ENCODE measurements at places on chromosomes 11 and 22.

- DNase-seq = no peak
Observed at GRCh38 chr11:134658481-134659225, 246.6 kb upstream of the B3GAT1 start.

DNA sequence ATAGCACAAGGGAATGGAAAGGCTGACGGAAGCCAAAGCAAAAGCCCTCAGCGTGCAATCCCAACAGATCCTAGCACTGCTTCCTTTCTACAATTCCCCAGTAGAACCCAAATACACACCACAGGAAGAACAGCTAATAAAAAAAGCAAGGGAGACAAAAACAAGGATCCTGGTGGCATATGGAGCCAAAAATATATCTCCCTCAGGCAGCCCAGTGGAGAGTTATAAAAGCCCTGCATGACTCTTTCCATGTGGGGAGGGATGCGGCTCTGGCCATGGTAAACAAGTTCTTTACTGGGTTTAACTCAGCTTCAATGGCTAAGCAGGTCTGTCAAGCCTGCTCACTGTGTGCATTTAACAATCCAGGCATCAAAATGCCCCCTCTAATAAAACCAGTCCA lies 88.1 kb downstream of the PIWIL4 start:
- DNase-seq = no peak

- DNase-seq = peak; percentile 35
Observed at GRCh38 chr11:86625544-86625943, 46.9 kb downstream of the ME3 start.

- DNase-seq = no peak
Observed at GRCh38 chr11:108237058-108237481, 14.2 kb downstream of the ATM start.

DNA sequence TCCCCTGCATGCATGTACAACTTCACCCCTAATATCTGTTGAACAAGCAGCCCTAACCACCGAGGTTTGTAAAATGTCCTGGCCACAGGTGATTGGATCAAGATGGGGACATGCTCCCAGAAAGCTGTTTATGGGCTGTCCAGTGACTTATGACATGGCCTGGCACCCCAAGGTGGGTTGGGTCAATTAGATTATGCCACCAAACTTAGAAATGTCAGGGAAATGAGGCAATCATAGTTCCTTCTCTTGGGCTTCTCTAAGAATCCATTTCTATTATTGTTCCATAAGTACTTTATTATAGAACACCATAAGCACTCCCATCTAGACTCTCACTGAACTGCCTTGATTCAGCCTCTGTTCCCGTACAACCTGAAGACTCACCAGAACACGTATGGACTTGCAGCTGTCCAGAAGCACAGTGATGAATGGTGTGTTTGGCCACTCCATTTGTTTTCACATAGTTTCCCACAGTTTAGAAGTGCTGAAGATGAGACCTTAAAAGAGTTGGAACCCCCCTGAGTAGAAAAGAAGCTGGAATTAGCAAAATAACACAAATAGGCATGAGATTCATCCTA lies 45.5 kb upstream of the OLFML1 start:
- DNase-seq = peak; percentile 86

- DNase-seq = no peak
Observed at GRCh38 chr11:83355391-83355790, 69.2 kb upstream of the CCDC90B start.

DNA sequence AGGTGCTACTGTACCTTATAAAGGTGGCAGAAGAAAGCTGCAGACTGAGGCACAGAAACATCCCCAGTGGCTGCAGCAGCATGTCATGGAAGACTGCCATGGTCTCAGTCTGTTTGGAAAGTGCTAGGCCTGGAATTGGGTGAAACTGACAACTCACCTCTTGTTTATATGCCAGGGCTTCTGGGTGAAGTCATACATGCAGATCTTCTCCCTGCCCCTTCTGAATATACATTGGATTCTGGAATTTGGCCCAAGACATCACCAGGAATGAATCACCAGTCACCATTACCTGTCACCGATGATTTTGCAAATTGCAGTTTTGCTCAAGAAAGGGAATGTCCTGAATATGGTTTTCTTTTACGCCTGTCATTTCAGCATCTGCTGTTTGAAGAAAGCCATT lies at the start of gene PLET1:
Gene PLET1 (minus strand): TSS at position 371 of the 400 bp plus-strand sequence. CDS start 271 bp downstream, at position 100.
- peak; percentile 43 for DNase-seq

- peak; percentile 75 for DNase-seq
Observed at GRCh38 chr11:10540915-10541560, at the start of gene RNF141. RNF141 (minus strand) TSS chr11:10541187; CDS start chr11:10534158, 7,029 bp downstream.

DNA sequence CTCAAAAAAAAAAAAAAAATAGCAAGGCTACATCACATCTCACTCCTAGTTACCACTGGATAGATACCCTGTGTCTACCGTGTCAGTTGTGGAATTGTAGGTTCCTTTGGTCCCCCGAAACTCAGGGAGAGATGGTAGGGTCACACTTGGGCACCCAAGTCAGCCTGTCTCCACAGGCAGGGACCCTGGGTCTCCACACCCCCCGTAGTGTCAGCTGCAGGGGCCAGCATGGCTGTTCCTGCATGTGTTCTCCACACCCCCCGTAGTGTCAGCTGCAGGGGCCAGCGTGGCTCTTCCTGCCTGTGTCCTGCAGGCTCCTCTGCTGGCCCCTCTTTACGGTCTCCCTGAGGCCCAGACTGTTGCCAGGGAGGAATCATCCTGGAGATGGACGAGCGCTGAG lies 282.1 kb downstream of the BRD1 start:
- no peak for DNase-seq

- no peak for DNase-seq
Observed at GRCh38 chr11:129574431-129574830, 198.8 kb downstream of the BARX2 start.

- peak; percentile 92 for DNase-seq
Observed at GRCh38 chr22:21074102-21074715, 28.5 kb downstream of the LRRC74B start.

DNA sequence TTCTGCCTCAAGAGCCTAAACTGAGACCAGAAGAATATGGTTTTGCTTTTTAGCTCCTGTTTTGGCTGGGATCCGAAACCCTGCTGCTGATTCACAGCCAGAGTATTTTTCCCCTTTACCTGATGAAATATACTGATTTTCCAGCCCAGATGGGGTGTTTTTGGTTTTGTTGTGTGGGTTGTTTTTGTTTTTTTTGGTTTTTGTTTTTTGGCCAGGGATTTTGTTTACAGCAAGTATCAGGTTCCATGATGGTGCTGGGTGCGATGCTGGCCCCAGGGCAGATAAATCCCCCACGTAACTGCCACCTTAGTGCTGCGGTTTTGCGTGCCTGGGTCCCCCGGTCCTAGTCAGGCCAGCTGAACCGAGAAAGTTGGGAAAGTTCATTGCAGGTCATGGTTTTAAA lies 103.7 kb downstream of the ZBTB16 start:
- peak; percentile 63 for DNase-seq

GRCh38 chr11:1694064-1694845 lies 2.7 kb upstream of the KRTAP5-6 start:
- peak; percentile 49 for DNase-seq

- DNase-seq = no peak
Observed at GRCh38 chr22:39283322-39284141, 35.9 kb downstream of the RPL3 start.

DNA sequence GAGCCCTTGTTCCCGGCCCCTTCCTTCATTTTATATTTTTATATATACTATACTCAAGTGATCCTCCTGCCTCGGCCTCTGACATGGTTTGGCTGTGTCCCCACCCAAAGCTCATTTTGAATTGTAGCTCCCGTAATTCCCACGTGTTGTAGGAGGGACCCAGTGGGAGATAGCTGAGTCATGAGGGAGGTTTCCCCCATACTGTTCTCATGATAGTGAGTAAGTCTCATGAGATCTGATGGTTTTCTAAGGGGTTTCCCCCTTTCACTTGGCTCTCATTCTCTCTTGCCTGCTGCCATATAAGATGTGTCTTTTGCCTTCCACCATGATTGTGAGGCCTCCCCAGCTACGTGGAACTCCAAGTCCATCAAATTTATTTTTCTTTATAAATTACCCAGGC lies 7.2 kb upstream of the ZNF280A start:
- DNase-seq = no peak

DNA sequence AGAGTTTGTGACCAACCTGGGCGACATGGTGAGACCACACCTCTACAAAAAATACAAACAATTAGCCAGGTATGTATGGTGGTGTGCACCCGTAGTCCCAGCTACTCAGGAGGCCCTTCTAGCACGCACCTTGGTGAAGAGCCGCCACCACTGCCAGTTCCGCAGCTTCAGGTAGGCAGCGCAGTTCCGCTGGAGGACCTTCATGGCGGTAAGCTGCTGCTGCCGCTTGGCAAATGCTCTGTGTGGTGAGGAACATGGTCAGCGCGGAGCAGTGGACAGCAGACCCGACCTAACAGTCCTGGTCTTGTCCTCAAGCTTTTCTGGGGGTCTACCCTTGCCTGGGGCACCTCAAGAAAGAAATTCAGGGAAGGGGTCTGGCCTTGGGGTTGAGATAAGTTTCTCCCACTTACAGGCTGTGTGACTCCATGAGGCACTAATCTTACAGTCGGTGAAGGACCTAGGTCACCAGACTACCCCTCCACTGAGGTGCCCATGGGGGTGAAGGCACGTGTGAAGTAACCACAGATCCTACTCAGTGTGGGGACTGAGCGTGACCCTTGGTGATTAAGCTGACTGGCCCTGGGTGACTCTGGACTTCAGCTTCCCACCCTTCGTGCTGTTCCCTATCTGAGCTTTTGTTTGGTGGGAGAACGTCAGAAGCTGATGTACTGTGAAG lies 49.6 kb downstream of the APOL1 start:
- no peak for DNase-seq

- DNase-seq = no peak
Observed at GRCh38 chr11:47607380-47607779, 13.2 kb upstream of the C1QTNF4 start.

DNA sequence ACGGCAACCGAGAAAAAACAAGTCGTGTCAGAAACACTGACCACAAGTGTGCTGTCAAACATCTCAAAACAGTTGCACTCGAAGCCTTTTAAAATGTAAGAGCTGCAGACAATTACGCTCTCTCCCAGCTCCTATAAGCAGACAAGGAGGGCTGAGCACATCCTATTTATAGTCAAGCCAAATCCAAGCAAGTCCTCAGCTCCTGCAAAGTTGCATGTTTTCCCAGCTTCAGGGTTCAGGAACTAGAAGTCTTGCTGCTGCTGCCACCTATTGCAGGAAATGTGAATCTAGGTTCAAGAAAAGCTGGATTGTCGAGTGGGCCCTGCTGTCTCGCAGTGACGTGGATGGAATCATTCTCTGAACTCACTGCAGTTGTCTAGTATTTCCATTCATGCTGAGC lies 15.5 kb downstream of the EFCAB6 start:
- DNase-seq = peak; percentile 35

DNA sequence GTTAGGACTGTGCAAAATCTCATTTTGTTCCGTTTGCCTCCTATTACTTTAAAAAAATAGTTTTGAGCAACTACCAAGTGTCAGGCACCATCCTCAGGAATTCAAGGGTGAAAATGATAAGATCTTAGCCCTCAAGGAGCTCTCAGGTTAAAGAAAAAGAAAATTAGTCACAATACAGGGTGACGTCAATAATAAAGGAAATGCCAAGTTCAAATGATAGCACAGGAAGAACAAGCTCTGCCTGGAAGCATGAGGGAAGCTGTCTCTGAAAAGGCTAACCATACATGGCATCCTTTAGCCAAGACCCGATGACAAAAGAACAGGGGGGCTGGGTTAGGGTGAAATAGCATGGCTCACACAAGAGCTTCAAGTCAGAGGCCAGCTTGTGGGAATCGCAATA lies 11.1 kb upstream of the MPZL2 start:
- peak; percentile 92 for DNase-seq

DNA sequence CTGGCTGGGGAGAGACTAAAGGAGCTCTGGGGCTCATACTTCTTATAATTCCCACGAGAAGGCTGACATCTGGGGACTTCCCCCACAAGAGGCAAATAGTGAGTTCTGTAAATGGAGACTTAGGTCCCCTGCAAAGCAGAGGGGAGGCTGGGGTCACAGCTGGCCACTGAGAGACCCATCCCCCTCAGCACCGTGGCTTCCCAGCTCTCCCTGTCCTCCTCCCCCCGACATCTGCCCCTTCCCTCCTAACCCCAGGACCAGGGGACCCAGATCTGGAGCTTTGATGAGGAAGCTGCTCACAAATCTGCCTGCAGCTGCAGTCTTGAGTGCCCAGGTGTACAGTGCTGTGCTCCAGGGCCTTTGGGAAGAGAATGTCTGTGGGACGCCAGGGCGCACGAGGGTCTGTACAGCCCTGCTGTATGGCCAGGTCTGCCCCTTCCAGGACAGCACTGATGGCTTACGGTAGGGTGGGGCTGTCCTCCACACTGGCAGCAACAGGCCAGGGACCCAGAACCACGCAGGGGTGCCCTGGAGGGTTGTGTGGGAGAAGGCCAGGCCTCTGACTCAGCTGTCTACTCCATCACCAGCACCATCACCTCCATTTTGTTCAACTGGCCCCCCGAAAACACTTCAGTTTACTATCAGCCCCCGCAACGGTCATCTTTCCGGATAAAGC lies 1.1 kb downstream of the RGL4 start:
- no peak for DNase-seq

- DNase-seq = no peak
Observed at GRCh38 chr11:95378789-95379188, 147.8 kb upstream of the SESN3 start.

DNA sequence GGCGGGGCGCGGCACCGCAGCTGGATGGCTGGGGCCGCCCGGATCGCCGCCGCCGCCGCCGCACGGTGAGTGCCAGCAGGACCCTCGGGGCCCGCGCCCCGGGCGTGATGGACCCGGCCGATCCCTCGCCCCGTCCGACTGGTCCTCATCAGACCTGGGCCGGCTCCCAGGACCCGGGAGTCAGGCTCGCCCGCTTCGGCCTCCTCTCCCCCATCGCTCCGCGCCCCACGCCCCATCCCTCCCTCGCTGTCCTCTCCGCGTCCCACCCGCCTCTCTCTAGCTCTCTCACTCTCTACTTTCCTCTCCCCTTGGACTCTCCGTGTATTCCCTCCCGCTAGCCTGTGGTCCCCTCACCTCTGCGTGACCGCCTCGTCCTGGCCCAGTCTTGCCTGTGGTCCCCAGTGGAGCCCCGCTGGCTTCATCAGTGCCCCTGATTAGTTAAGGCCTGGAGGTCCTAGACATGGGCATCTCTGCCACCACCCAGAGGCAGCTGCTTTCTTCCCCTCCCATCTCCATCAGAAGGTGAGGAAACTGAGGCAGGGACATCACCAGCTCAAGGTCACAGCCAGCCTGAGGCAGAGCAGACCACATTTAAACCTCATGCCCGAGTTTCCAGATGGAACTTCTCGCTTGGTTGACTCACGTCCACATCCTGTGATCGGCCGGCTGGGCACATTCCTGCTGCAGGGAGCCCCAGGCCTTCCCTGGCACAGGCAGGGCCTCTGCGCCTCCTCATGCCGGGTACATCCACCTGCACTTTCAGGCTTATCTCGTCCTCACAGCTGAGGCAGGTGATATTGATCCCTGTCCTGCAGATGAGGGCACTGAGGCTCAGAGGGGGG lies 429 bp downstream of the SLC39A13 start:
- DNase-seq = peak; percentile 76

DNA sequence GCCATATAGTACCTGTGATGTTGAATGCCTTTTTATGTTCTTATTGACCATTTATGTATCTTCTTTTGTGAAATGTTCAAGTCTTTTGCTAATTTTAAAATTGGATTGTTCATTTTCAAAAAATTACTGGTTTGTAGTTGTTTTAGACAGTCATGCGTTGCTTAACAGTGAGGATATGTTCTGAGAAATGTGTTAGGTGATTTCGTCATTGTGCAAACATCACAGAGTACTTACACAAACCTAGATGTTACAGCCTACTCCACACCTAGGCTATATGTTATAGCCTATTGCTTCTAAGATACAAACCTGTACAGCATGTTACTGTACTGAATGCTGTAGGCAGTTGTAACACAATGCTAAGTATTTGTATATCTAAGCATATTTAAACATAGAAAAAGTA lies 32.5 kb downstream of the PDE3B start:
- peak; percentile 86 for DNase-seq

All from bronchial epithelial cell (primary cell).